H9 (cell line): ENCODE measurements at places on chromosomes 11 and 22.
A peak's percentile ranks its signal among the peaks of the same experiment; 100 is the strongest.

DNA sequence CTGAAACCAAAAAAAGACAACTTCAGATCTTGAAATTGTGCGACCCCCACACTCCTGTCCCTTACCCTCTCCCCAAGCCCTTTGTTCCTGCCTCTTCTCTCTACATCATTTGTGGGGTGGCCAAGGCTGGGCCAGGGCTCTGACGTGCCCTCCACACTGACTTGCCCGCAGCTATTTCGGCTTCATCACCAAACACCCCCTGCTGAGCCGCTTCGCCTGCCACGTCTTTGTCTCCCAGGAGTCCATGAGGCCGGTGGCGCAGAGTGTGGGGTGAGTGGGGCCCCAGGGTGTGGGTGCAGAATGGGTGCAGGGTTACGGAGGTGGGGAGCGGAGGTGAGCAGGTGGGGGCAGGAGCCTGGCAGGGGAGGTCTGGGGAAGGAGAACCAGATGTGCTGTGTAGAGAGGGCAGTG lies 9.5 kb downstream of the MAPK8IP2 start:
- DNase-seq = no peak

DNA sequence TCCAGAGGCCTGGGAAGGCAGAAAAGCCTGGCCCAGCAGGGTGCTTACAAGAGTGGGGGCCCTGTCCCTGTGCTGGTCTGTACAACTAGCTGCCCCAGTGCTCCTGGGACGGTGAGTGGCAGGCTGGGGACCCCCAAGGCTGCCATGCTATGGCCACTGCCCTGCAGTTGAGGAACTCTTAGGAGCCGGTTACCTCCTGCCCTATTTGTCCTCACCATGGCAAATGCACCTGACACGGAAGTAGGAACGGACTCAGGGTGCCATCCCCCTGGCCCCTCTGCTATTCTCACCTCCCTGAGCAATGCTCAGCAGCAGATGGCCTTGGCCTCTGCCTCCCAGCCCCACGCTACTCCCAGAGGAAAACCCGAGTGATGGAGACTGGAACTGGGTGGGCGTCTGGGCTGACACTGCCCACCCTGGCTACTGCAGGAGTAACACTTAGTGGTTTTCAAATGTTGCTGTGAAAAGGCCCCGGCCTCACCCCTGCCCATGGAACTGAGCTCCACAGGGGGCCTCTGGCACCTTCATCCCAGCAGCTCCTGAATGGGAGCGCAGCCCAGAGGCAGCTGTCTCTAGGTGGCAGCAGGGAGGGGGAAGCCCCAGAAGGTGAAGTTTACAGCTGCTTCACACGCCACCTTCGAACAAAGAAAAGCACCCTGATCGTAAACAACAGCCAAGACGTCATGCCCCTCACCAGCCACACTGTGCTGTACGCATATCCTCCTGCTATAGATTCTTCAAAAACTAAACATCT lies 105.3 kb downstream of the CTTN start:
- peak; percentile 54 for DNase-seq

DNA sequence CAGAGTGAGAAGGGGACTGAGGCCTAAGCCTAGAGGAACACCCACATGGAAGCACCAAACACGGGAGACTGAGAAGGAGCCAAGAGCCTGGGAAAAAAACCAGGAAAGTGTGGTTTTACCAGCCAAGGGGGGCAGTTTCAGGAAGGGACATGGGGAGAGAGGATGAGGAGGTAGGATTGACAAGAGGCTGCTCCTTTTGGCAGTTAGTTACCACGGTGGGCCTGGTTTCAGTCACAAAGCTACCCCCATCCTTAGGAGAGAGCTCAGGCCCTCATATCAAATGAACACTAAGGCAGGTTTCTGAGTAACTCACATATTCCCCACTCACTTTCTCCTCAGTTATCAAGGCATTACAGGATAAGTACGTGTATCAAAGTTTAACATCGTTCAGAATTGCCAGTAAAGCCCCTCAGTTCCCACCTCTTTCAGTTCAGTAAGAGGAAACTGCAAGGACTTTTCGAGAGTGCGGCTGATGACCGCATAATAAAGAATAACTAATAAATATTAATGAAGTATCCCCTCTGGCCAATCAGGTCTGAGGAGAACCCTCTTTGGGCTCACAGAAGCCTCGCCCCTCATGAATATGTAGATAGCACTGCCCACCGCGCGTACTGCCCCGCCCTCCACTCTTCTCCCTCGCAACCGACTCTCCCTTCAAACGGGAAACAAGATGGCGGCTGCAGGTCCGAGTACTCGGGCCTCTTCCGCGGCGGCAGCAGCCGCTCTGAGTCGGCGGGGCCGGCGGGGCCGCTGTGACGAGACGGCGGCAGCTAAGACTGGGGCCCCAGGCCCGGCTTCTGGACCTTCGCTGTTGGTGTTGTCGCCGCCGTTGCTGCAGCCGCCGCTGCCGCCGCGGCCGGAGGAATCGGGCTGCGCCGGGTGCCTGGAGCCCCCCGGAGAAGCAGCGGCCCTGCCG lies at the start of gene RNF169:
Gene RNF169 (plus strand): TSS at position 639 of the 916 bp plus-strand sequence. CDS start 32 bp downstream, at position 671.
- peak; percentile 95 for DNase-seq

DNA sequence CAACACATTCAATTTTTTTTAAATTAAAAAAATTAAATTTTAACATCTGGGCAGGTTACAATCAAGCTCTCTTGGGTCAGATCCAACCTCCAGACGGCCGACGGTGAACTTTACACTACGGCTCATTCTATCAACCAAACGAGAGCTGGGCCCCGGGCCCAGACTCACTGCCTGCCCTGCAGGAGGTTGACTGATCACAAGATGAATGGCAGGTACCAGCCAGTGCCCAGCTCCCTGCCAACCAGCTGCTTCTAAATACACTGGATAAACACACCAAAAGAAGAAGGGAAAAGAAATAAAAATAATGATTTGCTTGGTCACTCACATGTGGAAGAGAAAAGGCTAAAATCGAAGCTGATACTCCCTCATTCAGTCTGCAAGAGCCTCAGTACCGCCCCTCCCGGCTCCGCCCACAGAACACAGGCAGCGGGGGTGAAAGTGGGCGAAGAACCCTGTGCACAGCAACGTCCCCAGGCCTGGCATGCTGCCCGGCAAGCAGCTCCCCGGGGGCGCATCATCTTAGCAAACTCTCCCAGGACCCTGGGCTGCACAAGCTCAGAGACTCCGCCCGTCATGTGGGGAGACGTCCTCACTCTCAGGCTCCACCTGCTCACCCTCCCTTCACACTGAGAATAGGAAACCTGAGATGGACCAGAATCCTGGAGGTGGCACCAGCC lies 303.4 kb downstream of the SHANK2 start:
- DNase-seq = no peak

DNA sequence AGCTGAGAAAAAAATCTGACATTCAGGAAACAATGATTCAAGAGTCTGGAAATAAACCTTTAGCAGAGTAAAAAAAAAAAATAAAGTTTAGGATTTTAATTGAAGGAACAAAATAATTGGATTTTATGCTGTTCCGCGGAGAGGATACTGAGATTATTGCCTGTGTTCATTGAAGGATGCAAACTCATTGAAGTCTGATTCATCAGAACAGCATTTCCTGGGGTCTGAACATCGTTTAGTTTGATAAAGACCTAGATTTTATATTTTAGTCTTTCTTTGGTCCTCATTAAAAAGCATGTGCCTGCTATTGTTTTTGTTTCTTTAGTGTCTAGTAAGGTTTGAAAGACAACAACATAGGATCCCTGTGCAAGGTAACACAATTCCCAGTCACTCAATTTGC lies 4.5 kb downstream of the TLCD5 start:
- no peak for DNase-seq

- no peak for DNase-seq
These were observed 51.7 kb downstream of the ZNF143 start for GRCh38 chr11:9512370-9513019.

DNA sequence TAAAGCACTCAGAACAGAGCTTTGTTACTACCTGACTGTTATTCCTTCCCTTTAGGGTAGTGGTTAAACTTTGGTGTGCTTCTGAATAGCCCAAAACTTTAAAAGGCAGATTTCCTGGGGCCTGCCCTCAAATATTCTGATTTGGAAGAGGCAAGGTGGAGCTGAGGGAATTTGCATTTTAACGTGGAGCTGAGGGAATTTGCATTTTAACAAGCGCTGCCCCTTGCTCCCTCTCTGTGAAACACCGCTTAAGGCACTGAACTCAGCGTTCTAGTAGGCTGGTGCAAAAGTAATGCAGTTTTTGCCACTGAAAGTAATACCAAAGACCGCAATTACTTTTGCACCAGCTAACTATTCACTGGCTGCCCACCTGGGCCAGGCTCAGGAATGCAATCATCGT lies 35.0 kb downstream of the TPST2 start:
- DNase-seq = peak; percentile 66

DNA sequence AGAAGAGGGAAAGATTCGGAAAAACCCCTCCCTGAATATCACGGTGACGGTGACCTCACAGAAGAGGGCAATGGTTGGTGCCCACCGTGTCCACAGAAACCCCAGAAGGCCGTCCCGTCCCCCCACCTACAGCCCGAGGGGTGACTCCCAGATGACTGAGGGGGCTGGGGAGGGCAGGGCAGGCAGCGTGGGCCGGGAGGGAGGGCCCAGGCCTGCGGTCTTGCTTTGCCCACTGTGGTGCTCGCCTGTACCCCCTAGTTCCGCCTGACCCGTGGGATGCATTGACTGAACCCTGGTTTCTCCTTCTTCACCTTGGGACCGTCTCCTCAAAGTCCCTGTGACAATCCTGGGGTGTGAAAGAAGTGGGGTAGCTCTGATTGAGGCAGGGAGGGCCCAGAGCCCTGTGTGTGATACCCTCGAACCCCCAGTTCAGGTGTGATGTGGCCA lies 526.7 kb downstream of the BRD1 start:
- peak; percentile 10 for DNase-seq

- DNase-seq = no peak
These were observed 16.2 kb downstream of the CREB3L1 start for GRCh38 chr11:46293641-46294103.

- no peak for DNase-seq
These were observed 134.7 kb downstream of the PAX6 start for GRCh38 chr11:31676280-31676982.

DNA sequence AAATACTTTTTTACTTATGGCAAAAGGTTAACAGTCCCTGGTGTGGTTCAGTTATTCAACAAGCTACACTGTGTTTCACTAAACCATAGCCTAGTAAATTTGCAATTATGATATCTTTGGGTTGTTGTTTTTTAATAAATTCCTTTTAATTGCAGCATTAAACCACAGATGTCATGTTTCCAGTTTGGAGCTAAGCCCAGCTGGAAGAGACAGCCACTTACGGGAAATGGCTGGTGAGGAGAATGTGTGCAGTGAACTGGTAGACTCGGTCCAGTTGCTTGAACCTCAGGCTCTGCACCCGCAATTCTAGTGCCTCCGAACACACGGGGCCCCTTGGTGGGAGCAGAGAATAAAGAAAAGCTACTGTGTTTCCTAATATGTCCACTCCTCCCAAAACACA lies 70.8 kb downstream of the WNT11 start:
- DNase-seq = no peak

GRCh38 chr11:128194216-128194615 lies 393.1 kb downstream of the ETS1 start:
- DNase-seq = no peak

GRCh38 chr11:9379041-9379440 lies 5.4 kb upstream of the IPO7 start:
- DNase-seq = peak; percentile 69

GRCh38 chr11:64290352-64291261 lies 495 bp upstream of the KCNK4 start:
- no peak for DNase-seq

DNA sequence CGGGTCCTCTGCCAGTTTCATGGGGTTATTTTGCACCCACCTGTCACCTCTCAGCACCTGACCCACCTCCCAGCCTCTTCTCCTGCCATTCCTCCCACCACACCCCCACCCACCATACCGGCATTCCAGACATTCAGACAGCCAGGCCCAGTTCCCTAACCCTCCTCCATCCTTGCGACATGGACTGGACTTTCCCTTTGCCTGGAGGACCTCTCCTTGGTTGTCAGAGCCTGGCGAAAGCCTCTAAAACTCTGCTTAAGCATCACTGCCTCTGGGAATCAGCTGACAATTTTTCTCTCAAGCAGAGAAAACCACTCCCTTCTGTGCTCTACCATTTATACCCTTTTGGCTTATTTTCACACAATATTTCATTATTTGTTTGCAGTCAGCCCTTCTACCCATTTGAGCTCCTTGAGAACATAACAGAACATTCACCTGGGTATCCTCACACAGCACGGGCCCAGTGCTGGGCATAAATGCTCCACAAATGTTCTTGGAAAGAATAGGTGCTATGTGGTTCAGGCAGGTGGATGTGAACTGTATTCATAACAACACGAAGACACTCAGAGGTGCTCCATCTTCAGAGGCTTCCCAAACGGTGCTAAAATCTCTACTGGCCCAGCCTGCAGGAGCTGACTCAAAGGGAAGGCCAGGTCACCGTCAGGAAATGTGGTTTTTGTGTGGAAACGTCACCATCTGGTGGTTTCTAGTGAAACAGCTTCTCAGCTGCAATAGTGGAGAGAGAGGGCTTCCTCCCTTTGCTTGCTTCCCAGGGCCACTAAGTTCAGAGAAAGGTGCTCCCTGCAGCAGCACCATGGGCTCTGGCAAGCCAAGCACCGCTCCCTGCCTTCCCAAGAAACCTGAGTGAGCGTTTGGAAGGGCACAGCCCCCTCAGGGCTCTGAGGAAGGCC lies 10.4 kb downstream of the SPATA19 start:
- peak; percentile 82 for DNase-seq

GRCh38 chr11:46050003-46050461 lies 71.2 kb downstream of the PHF21A start:
- DNase-seq = peak; percentile 45

DNA sequence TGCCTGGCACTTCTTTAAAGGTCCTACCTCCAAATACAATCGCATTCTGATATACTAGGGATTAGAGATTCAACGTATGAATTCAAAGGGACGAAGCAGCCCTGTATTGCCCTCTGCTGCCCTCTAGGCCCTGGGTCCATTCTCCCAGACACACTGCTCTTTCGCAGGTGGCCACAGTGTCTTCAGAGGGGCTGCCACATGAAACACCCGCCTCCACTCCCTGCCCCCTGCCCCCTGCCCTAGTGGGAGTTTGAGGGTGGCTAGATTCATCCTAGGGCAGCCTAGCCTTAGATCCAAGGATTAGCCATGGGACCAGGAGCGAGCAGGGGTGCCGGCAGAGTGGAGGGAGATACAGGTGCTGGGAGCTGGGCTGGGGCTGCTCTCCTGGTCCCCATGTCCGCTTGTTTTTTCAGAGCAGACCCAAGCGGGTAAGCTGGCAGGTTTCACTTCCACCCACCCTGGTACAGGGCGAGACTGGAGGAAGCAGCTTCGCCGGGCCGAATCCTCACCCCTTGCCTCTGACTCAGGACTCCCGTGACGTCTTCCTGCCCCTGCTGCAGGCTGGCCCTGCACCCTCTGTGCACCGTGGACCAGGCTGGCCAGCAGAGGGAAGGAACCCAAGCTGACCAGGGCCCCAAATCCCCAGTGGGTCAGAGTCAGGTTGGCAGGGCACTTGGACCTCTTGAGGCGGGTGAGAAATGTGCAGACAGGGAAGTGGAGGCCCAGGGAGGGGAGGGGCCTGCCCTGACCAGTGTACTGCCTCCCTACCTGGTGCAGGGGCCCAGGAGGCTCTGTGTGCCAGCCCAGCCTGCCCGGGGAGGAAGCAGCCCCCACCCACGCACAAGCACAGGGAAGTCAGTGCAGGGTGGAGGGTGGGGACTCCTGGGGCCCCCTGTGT lies 28.4 kb upstream of the HMOX1 start:
- peak; percentile 74 for DNase-seq
